ENCODE measurements at places on chromosomes 11 and 22.

GRCh38 chr11:57729479-57729878 lies 11.8 kb upstream of the SELENOH start:
- no peak for DNase-seq

DNA sequence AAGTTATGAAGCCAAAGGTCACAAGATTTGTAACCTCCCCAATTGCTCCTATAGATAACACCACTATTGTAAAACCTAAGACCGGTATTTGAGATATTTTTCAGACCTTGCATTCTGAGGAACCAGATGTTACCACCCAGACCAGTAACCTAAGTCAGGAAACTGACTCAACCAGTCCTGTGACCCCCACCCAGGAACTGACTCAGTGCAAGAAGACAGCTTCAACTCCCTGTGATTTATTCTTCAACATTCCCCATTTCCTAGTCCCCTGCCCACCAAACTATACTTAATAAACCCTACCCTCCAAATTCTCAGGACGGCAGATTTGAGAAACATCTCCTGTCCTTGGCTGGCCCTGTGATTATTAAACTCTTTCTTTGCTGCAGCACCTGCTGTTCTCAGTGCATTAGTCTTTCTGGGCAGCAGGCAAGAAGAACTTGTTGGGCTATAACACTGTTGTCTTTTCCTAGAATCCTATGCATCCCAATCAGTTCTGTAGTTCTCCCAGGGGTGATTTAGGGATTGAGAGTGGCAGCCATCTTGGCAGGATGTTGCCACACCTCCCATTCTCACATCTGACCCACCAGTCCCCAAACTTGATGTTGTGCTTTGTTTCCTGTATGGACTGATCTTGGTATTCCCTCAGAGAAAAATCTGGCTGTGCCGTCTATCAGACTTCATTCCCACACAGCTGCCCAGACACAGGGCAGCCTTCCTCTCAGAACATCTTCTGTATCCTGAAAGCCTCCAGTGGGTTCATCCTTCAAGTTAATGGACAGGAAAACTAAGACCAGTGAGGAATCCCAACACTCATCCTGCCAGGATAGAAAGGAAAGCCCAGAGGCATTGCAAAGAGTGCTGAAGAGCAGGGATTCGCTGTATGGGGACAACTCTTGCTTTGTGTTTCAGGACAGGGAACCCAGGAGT lies 104.0 kb downstream of the PDE2A start:
- no peak for DNase-seq

DNA sequence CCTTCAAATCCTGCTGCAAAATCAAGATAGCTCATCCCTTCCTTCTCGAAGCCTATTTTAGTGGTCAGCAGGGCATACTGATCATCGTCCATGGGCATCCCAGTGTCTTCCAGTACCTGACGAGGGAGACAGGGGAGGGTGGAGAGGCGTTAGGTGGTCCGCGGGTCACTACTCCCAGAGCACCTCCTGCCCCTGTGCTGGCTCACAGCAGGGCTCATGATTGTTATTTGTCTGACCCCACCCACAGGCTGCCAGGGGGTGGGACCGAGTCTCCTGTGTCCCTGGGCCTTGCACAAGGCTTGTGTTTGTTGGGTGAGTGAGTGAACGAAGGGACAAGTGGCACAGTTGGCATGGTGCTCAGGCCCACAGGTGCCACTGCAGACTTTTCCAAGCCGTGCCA lies 177.0 kb downstream of the EFCAB6 start:
- no peak for DNase-seq

DNA sequence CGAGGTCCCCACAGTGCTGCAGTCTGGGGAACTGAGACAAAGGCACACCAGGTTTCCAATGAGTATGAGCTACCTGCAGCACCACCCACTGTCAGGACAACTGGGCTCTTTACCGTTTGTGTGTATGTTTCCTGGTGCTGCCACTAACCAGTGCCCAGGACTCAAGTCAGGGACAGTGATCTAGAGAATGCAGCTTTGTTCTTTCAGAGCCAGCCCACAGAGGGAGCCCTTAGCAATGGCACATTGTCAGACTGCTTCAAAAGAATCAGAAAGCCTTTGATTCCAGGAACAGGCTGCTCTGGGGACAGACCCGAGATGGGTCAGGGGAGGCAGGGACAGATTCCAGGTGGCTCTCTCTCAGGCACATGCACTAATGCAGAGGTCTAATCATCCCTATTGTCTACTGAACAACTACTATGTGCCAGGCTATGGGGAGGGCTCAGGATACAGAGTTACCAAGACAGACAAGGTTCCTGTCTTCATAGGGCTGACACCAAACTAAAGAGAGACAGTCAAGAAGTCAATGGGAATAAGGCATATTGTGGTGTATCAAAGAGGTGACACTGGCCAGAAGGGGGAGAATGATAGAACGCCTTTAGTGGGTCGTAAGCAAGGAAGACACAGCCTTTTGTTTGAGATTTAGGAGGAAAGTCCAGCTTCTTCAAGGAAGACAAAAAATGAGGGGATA lies 103.7 kb downstream of the VPREB1 start:
- DNase-seq = no peak

DNA sequence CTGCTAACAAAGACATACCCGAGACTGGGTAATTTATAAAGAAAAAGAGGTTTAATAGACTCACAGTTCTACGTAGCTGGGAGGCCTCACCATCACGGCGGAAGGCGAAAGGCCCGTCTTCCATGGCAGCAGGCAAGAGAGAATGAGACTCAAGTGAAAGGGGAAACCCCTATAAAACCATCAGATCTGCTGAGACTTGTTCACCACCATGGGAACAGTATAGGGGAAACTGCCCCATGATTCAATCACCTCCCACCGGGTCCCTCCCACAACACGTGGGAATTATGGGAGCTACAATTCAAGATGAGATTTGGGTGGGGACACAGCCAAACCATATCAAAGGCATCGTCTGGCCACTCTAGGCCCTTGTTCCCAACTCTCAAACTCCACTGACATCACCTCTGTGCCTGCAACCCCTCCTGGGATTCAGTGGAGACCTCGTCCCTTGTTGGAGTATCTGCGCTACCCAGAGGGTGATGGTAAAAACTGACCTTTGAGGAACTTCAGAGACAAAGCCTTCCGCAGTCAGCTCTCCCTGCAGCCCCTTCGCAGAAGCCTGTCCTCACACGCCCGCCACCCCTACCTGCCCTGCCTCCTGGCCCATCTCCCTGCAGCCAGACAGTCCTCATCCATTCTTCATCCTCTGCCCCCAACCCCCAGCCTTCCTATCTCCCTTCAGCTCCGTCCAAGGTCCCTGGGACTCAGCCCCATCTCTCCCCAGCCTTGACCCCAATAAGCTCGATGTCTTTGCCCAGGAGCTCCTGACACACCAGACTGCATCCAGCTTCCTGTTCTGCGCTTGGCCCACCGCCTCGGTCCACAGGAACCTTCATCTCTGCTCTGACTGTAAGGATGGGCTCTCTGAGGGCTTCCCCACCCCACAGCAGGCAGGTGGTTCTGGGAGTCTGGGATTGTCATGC lies 15.8 kb downstream of the CCND1 start:
- DNase-seq = no peak

DNA sequence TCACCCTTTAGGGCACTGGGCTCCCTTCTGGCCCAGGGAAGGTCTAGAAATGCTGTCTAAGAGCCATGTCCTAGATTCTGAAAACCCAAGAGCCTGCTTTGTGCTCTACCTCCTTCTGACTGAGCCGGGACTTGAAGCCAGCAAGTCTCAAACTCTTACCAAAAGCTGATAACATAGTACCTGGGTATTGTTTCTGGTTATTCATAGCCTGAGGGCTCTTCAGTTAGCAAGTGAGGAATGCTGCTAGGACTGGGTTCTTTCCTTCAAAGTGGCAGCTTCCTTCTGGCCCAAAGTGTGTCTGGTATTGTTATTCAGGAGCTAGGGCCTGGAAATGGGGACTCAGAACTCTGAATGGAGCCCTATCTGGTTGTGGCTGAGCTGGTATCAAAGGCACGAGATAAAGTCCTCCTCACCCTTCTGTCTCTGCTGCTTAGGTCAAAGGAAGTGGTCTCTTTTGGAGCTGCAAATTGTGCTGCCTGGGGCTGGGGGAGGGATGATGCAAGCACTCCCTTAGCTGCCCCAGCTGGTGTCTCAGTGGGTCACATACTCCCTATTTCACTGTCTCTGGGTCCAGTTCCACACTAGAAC lies 696.0 kb upstream of the CCDC179 start:
- no peak for DNase-seq

DNA sequence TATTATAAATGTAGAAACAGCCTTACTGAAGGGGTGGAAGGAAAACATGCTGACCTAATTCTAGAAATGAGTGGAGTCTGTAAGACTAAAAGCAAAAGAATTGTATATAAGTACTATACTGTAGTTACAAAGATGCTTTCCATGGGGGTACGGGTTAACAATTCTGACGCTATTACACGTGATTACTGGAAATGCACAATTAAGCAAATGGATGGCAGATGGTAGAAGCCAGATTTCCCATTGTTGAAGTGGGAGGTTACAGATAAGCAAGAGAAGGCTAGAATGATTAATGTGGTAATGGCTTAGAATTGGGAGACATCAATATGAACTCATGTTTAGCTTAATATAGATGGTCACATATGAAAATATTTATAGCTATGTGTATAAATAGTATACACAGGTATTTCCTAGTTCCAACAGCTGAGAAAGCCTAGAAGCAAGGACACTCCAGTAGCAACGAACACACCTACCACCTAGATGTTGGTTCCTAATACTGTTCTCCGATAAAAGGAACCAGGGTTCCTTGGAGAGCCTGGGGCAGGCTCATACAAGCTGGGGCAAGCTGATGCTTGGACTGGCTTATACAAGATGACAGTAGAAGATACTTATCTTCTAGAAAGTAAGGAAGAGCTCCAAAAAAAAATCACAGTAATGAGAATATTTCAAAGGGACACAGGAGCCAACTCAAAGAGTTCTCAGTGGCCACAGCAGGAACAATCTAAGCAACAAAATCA lies 13.5 kb downstream of the SMC1B start:
- DNase-seq = no peak

DNA sequence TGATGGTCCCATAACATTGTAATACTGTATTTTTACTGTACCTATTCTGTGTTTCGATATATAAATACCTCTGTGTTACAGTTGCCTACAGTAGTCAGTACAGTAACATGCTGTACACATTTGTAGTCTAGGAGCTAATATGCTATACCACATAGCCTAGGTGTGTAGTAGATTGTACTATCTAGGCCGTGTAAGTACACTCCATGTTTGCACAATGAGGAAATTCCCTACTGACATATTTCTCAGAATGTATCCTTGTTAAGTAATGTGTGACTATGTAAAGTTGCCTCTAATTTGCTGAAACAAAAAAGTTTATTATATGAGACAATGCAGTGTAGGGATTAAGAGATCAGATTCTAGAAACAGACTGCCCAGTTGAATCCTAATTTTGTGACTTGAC lies 21.3 kb downstream of the CAPRIN1 start:
- DNase-seq = no peak

DNA sequence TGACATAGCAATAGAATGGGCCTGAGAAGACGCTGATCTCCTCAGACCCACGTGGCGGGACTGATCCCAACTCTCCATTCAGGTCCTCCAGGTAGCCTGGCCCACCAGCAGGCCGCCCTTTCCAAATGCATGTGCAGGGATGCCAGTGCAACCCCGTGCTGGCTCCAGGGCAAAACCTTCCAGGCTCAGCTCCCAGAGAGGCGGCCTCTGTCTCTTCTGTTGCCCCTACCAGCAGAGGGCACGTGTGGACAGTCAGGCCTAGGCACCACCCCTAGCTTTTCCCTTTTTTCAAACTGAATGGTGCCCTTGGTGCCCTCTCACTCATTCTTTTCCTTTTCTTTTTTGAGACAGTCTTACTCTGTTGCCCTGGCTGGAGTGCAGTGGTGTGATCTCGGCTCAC lies 121.7 kb downstream of the OSBP2 start:
- no peak for DNase-seq

DNA sequence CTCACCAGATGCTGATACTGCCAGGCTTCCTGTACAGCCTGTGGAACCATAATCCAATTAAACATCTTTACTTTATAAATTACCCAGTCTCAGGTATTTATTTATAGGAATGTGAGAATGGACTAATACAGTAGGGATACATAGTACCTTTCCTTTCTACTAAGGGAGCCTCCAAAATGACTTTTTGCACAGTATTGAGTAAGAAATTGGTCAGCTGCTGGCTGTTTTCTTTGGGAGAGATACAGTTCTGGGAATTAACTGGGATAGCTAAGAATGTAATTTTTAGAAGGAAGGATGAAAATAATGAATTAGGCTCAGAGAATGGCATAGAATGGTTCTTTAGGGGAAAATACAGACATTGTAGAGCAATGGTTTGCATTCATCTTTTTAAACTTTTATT lies 426.0 kb upstream of the DDI1 start:
- no peak for DNase-seq

DNA sequence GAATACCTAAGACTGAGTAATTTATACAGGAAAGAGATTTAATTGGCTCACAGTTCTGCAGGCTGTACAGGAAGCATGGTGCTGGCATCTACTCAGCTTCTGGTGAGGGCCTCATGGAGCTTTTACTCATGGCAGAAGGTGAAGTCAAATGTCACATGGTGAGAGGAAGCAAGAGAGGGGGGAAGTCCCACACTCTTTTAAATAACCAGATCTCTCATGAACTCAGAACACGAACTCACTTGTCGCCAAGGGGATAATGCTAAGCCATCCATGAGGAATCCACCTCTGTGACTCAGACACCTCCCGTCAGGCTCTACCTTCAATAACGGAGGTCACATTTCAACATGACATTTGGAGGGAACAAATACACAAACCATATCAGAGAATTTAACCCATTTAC lies 42.2 kb downstream of the BIRC2 start:
- DNase-seq = no peak

DNA sequence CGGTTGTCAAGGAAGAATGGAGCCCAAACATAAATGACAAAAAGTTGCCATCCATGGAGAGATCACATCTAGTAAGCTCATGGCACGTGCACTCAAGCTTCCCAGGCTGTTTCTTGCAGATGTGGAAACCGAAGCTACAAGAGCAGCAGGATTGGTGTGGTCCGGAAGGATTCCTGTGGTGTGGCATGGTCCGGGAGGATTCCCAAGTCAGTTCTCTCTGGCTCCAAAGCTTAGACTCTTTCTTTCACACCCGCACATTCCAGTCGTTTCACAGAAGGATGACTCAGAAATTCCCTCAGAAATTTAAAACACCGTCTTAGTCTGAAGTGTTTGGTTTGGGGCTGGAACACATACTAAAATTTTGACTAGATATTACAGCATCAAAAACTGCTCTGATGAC lies 78.0 kb upstream of the DRD2 start:
- no peak for DNase-seq

DNA sequence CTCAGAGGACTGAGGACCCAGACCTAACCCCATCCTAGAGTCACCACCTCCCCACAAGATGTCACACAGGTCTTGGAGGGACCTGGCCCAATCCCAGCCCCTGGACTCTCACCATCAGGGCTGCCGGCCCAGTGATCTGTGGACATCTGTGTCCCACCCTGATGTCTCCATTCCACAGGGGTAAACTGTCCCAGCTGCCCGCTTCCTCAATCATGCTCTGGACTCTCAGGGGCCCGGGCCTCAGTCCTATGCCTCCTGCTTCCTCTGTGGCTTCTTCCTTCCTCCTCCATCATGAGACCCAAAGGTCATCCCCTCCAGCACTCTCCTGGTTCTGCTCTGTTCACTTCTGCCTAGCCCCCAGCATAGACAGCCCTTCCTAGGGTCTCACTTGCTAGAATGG lies 32.2 kb downstream of the ARAP1 start:
- no peak for DNase-seq

- DNase-seq = no peak
Measured at GRCh38 chr22:40042312-40042711, 47.6 kb downstream of the FAM83F start.

GRCh38 chr11:63586451-63587166 lies 23.4 kb upstream of the PLAAT2 start:
- DNase-seq = no peak

Measured in stimulated activated CD8-positive, alpha-beta memory T cell treated with anti-CD3 and anti-CD28 coated beads, Interleukin-2, amount 100 ng/mL, for 1 hour (primary cell).